ENCODE measurements at places on chromosomes 6 and 20.

DNA sequence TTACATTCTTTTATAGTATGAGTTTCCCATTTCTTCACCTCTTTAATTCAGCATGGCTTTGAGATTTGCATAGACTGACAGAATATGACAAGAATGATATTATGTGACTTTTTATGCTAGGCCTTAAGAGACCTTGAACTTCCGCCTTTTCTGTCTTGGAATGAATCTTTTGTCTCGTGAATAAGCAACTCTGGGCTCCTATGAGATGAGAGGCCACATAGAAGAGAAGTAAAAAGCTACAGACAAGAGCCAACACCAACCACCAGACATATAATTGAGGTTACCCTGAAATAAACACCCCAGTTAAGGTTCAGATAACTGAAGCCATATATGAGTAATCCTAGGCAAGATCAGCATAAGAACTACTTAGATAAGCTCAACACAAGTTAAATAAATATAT, 600.8 kb downstream of the MEI4 start:
- no peak for DNase-seq

DNA sequence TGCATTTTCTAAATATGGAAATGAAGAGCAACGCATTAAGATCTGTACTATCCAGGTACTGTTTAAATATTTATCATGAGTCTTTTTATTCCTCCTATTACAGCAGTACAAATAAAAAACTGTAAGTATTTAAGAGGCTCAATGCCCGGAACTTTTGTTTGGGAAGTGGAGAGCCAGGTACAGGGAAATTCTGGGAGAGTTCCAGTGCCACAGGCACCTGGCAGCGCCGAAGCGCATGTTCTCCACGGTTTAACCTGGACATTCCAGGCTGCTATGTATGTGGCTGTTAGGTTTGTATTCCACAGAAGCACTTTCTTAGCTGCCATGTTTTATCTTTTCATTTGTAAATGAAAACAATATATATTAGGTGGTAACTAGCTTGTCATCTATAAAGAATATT, 81.7 kb downstream of the PREP start:
- no peak for DNase-seq

DNA sequence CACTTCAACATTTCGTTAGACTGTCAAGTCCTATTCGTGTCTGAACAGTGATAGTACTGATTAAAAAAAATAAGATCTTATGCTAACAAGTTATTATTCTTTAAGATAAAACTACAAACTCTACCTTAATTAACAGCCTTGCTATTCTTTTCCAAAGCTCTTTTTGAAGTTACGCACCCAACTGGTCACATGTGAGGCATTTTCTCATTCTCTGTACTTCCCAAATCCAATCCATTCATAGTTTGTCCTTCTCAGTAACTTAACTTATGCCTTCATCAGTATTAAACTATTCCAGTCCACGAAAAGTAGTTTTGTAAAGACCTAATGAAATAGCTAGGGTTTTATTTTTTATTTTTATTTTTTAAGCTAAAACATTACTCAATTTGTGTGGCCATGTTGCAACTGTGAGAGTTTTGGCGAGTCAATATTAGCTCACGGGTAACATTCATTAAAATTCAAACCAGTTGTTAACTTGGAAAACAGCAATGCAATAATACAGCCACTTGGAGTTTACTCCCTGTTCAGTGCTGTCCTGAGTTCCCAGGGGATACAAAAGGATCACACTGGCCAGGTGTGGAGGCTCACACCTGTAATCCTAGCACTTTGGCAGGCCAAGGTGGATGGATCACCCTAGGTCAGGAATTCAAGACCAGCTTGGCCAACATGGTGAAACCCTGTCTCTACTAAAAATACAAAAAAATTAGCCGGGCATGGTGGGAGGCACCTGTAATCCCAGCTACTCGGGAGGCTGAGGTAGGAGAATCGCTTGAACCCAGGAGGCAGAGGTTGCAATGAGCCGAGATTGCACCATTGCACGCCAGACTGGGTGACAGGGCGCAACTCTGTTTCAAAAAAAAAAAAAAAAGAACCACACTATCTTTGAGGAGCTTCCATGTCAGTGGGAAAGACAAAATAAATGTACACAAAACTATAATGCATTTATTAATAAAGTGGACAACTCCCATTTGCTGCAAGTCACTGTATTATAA, 27.9 kb upstream of the EEF1A1 start:
- DNase-seq, result no peak

DNA sequence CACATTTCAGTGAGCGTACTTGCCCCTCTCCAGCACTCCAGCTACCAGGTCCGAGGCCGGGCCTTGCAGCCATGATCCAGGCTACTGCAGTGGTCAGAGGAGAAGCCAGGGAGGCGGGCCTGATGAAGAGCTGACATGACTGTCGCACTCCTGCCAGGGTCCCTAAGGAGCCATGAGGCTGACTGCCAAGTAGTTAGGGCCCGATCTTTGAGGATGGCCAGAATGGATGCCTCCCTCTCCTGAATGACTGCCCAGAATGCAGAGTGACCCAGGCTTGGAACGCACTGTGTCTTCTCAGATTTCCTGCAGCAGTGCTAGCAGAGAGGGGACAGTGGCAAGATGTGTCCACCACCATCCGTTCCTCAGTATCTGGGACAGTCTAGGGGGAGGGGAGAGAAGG, 24.7 kb upstream of the LRFN2 start:
- DNase-seq, result no peak

DNA sequence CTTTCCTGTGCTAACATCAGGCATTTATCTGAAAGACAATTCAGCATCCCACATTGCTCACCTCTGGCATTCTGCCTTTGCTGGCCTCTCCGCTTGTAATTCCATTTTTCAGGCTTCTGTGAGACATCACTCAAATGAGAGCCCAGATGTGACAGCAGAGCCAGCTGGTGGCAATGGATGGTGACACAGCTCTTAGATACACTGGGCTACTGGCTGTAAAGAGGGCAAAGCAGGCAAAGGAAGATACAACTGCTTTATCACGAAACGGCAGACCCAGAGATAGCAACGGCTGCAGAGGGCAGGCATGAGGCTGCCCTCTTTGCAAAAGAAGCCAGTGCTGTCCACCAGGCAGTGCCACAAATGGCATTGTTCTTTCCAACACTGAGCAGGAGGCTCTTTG, 329.8 kb downstream of the KIF16B start:
- DNase-seq, result no peak

GRCh38 chr6:87070741-87071140, 24.2 kb downstream of the CGA start:
- DNase-seq, result no peak

DNA sequence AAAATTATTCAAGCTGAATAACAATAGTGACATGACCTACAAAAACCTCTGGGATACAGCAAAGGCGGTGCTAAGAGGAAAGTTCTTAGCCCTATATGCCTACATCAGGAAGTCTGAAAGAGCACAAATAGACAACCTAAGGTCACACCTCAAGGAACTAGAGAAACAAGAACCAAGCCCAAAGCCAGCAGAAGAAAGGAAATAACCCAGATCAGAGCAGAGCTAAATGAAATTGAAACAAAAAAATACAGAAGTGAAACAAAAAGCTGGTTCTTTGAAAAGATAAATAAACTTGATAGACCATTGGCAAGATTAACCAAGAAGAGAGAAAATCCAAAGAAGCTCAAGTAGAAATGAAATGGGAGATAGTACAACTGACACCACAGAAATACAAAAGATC, 47.6 kb upstream of the NOTCH4 start:
- DNase-seq, result no peak

GRCh38 chr6:107563694-107564588, 74.0 kb downstream of the SOBP start:
- DNase-seq, result no peak

- DNase-seq, result no peak
These were observed 11.7 kb downstream of the TFEB start for GRCh38 chr6:41723530-41724227.

DNA sequence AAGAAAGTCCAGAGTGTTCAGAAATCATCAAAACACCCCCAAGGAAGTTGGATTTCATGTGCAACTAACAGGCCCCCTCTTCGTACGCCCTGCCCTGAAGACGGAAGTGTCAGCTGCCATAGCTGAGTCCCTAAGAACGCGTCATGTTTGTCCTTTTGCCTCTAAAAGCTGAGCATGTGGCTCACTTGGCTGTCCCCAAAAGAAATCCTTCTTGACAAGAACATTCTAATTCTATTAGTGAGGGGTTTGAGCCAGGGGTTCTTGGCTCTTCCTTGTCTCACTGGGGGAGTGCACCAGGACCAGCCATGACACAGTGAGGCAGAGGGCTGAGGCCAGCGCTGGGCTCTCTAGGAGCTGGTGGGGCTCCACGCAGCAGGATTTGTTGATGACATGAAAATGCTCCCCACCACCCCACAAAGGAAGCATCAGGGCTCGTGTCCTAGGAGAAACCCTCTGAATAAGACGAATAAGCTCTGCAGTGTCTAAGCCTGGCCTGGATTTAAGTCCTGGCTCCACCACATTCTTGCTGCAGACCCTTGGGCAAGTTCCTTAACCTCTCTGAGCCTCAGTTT, 20.0 kb upstream of the SPO11 start:
- no peak for DNase-seq

DNA sequence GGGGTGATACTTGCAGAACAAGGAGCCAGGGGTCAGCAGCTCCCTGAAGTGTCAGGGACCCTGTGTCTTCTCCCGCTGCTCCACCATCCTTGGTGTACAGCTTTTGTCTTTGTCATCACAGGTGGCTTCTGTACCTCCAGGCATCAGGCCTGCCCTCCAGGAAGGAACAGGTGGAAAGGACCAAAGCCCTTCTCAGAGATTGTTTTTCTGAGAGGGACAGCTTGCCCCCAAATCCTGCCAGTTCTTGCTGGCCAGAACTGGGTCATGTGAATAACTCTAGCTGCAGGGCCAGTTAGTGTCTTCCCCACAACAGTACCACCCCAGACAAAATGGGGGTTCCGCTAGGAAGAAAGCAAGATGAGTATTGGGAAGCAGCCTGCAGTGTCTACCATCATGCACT, 31.4 kb downstream of the SNPH start:
- DNase-seq, result no peak

GRCh38 chr6:27177485-27178406, 69.8 kb upstream of the PRSS16 start:
- peak; percentile 62 for DNase-seq

- no peak for DNase-seq
These were observed 108.2 kb downstream of the SASH1 start for GRCh38 chr6:148450866-148451265.

DNA sequence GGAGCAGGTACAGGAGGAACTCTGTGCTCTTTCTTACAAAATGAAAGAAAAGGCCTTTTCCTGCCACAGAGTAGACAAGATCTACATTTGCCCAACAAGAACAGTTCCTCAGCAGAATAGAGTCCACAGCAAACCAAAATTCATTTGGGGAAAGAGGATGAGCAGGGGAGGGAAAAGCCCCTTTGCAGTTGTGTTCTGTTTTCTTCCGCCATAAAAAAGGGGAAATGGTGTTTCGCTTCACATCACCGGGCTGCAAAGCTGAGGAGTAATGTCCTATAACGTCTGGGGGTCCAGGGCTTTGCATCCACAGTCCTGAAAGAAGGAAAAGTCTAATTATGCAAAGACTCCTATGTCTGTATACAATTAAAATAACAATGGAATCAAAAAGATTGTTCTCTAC, at the start of gene GPR31:
TSS of gene GPR31 (minus strand) at position 118 of the 400 bp plus-strand sequence. CDS start 149 bp downstream, outside the sequence.
- DNase-seq, result no peak

GRCh38 chr6:109420751-109421150, 19.7 kb downstream of the PPIL6 start:
- no peak for DNase-seq

DNA sequence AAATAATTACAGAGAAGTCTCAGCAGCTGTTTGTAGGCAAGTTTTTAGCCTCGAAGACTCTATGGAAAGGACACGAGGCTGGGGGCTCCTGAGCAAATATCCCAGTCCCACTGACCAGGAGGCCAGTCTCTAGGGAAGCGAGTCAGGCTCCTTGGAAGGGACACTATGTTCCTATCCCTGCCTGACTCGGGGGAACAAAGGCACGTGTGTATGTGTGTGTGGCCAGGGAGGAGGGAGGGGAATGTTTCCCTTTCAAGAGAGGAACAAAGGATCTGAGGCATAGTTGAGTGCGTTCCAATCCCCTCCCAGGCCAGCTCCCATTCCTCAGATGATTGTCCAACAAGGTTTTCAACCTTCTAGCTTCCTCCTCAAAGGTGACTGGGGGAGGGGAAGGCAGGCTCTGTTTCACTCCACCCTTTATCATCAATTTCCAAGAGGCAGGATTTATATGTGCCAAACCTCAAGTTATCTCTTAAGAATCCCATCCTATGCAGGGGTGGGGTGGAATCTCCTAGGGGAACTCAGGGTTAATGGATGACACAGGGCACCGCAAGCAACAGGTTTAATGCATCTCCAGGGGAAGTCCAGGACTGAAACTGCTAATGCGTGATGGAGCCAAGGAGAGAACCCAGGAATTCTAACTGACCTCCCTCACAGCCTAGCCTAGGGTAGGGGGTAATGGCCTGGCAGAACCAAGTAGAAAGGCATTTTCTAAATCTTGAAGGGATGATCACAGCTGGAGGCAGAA, 9.9 kb downstream of the BCL2L1 start:
- DNase-seq, result no peak

- DNase-seq, result no peak
These were observed 5.7 kb upstream of the FAM209A start for GRCh38 chr20:56518721-56519398.

DNA sequence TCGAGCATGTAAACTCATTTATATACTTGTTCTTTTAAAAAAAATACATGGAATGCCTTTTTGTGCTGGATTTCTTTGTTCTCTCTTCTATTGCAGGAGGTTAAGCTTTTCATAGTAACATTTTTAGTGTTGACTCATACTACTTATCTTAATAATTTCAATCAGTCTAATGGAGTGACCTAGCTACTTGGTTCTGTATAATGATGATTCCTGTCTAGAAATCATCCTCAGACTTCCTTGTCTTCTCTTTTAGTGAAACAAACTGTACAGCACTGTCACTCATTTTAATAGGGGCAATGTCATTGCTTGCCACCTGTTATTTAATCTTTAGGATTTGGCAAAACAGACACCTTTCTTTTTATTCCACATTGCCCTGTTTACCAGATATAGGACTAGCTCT, 62.3 kb downstream of the ADGRB3 start:
- no peak for DNase-seq

GRCh38 chr6:127341471-127342202, 1.8 kb downstream of the ECHDC1 start:
- DNase-seq, result no peak

GRCh38 chr20:18279242-18279641, 9.1 kb upstream of the ZNF133 start:
- DNase-seq, result no peak

- DNase-seq, result peak; percentile 38
These were observed 709 bp upstream of the ZNF76 start for GRCh38 chr6:35258858-35259193.

DNA sequence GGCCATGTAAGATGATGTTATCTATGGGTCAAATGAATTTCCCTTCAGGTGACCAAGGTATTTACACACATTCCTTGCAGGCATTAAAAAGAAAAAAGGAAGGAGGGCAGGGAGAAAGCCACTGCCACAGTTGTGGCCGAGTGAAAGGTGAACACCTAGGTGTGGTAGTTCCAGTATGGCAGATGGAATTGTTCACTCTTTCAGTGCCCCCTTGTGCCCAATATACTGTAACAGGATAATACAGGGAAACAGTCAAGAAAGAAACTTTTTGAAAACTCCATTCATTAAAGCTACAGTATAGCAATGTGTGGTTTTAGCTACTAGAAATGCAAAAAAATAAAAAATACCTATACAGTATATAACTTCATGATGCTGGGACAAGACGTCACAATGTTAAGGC, 52.1 kb downstream of the BMP2 start:
- DNase-seq, result no peak
